Stimulated activated CD8-positive, alpha-beta memory T cell treated with anti-CD3 and anti-CD28 coated beads, Interleukin-7, amount 100 ng/mL, for 1 hour (primary cell): ENCODE measurements at places on chromosomes 3 and 15.

DNA sequence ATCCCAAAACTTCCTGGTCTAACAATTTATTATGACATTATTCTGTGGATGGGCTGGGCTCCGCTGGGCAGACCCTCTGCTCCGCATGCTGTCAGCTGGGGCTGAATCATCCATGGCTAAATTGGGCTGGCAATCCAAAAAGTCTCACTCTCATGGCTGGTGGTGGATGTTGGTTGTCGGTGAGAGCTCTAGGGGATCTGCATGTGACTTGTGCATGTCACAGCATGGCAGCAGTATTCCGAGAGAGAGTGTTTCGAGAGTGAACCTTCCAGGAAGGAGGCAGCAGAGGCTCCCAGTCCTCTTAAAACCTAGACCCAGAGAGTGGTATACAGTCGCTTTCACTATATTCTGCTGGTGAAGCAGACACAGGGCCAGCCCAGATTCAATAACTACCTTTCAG is 9.9 kb downstream of the RARB start:
- no peak for DNase-seq

GRCh38 chr15:69480932-69481331 is 28.3 kb downstream of the RPLP1 start:
- no peak for DNase-seq

DNA sequence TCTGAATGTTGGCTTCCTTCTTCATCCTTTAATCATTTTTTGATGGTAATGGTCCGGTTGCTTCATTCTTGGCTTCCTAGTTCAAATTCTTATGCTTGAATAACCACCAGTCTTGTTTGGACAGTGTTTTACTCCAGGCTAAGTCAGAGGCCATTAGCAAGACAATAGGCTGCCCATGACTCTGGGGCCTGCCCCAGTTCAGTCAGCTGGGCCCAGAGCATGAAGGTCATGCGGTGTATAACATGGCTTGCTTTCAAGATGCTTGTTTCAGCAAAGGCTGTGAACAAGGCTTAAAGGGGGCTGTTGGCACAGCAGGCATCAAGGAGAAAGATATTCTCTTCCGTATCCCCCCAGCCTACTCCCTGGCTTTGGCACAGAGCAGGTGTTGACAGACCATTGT is 13.7 kb downstream of the TM4SF18 start:
- no peak for DNase-seq

DNA sequence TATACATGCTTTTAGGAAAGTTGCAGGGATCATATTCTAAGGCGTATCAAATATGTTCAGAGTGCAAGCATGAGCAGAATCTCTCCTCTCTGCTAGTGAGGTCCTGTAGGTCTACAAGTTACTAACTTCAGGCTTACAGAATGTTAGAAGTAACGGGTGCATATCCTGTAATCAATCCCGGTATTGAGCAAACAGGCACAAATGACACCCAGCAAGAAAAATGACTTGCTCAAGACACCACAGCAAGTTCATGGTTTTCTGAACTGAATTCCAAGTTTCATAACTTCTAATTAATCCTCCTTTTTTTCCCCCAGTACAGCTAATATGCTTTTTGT is 353.9 kb upstream of the TPRG1 start:
- no peak for DNase-seq

DNA sequence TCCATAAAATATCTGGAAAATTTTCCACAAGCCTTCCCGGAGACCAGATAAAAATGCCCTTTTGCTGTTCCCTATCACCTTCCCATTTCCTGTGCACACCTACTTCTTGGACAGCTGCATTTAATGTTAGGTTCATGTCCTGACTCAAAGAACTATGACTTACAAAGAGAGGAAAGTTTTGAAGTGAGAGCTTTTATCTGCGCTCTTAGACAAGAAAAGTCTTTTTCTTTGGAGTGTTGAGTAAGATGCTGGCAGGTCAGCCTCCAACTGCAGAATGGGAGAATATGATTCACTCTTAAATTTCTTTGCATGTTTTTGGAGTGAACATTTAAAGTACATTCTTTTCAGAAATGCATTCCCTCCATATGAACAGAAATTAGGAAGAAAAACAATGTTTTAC is 147.3 kb upstream of the DPH6 start:
- no peak for DNase-seq

DNA sequence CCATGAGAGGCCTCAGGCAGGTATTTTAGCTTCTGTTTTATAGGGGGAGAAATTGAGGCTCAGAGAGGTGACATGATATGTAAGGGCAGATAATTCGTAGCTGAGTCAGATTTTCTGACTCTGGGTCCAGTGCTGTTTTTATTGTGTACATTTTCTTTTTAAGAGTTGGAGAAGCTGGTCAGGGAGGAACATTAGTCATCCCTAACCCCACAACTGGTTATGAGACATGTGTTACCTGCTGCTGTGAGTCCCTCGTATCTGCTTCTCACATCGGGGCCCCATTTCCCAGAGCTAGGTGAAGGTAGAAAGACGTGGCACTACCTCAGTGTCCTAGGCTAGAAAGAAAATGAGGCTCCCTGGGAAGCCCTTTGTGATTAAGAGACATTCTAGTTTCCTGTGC is 28.6 kb downstream of the GALNT15 start:
- no peak for DNase-seq

DNA sequence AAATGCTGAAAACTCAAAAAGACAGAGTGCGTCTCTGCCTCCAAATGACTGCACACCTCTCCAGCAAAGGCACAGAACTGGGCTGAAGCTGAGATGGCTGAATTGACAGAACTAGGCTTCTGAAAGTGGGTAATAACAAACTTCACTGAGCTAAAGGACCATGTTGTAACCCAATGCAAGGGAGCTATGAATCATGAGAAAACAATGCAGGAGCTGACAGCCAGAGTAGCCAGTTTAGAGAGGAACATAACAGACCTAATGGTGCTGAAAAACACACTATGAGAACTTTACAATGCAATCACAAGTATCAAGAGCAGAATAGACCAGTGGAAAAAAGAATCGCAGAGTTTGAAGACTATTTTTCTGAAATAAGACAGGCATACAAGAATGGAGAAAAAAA is 10.1 kb upstream of the AVEN start:
- no peak for DNase-seq

- DNase-seq, result no peak
These were observed 957.1 kb downstream of the FHIT start for GRCh38 chr3:60294181-60294580.

GRCh38 chr3:189589179-189589569 is 42.0 kb upstream of the TP63 start:
- no peak for DNase-seq

DNA sequence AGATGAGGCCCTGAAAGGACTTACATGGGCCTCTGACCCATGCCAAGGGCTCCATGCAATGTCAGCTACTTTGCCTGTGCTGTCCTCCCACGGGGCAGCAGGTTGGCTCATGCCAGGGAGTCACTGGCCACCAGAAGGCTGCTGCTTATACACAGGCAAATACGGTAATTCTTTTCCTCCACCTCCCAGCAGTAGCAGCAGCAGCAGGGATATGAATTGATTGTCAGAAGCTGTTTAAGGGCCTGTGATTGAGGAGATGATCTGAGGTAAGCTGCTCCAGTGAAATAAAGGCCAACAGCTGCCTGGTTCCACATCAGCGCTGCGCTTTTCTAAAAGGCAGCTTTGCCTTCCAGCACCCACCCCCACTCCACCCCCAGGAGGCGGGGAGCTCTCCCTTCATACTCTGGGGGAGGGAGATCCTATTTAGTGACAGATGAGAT is 250.5 kb downstream of the SHQ1 start:
- DNase-seq, result no peak

DNA sequence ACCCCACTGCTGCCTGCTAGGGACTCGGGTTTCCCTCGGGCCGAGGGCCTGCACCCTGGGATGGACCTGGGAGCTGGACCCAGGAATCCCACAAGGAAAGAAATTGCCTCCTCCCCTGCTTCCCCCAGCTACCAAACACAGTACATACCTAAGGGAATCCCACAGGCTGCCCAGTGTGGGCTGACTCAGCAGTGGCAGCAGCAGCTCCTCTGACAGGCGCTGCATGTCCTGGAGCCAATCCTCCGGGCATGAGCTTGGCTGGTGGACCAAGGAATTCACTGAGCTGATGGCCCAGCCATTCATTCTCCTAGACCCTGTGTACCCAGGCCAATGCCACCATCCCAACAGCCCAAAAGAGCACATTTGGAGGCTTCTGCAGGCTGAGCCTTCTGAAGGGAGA is 9.5 kb upstream of the LTK start:
- DNase-seq, result no peak

GRCh38 chr3:178386401-178386800 is 149.8 kb upstream of the KCNMB2 start:
- DNase-seq, result no peak

GRCh38 chr3:184568924-184569829 is 7.6 kb downstream of the EPHB3 start:
- no peak for DNase-seq

GRCh38 chr15:68784206-68784605 is 36.5 kb downstream of the ANP32A start:
- DNase-seq, result no peak

DNA sequence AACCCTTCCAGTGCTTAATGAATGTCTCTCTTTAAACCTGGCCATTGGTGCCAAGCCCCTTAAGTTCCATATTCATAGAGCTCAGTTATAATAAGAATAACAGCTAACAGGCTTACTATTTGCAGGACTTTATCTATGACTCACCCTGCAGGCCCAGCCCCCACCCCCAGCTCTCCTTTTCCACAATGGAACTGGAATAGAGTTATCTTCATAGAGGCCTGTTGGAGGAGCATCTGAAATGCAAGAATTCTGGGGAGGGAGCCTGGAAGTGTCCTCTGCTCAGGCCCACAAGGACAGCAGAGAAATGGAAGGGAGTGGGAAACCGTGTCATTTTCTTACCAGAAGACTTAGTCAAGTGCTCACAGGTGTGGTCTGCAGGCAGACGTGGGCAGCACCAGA is 52.8 kb downstream of the SEMA5B start:
- DNase-seq, result no peak

DNA sequence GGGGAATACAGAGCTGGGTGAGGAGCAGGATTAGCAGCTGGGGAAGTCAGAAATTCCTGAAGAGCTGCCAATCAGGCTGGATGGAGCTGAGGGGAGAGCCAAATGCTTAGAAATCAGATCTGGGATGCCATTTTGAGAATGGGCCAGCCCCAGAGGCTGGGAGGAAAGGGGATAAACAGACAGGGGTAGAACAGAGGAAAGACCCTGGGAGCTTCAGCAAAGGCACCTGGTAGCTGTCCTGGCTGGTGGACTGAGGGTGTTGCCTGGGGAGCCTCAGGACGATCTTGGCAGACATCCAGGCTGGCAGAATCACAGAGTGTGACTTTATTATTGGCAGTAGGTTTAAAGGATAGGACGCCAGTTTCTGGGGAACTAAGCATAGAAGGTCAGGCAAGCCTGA is 97.8 kb downstream of the SQOR start:
- DNase-seq, result no peak

DNA sequence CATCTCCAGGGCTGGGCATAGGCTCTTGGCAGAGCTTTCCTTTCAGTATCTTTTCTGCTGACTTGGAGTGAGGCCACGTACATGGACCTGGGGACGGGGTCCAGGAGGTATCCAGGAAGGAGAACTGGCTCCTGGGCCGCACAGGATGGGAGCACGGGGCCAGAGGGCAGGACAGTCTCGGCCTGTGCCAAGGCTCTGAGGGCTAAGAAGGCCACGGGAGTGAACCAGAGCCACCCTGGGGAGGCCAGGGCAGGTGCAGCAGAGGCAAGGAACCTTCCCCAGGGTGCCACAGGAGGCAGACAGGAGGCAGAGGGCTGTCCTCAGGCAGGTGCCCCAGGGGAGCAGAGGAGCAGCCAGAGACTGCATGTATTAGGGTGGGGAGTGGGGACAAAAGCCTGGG is 50.3 kb downstream of the PLXNA1 start:
- no peak for DNase-seq

DNA sequence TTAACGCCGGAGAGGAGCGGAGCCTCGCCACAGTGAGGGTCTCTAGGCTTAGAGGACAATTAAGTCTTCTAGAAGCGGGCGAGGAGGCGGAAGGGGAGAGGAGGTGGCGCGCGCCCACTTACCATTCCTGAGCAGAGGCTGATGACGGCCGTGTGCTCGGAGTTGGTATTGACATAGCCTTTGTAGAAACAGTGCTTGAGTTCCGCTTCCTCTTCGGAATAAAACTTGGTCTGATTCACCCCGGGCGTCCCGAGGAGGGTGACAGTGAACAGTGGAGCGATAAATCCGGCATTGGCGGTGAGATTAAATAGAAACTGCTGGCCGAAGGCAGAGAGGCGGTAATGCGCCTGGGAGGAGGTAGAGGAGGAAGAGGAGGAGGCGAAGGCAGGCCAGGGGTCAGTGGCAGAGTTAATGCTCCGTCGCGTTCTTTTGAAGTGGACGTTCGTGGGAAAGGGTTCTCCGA is 1.3 kb downstream of the ADAMTS9 start:
- DNase-seq, result no peak

- no peak for DNase-seq
These were observed 34.8 kb downstream of the MCCC1 start for GRCh38 chr3:183064475-183064874.

DNA sequence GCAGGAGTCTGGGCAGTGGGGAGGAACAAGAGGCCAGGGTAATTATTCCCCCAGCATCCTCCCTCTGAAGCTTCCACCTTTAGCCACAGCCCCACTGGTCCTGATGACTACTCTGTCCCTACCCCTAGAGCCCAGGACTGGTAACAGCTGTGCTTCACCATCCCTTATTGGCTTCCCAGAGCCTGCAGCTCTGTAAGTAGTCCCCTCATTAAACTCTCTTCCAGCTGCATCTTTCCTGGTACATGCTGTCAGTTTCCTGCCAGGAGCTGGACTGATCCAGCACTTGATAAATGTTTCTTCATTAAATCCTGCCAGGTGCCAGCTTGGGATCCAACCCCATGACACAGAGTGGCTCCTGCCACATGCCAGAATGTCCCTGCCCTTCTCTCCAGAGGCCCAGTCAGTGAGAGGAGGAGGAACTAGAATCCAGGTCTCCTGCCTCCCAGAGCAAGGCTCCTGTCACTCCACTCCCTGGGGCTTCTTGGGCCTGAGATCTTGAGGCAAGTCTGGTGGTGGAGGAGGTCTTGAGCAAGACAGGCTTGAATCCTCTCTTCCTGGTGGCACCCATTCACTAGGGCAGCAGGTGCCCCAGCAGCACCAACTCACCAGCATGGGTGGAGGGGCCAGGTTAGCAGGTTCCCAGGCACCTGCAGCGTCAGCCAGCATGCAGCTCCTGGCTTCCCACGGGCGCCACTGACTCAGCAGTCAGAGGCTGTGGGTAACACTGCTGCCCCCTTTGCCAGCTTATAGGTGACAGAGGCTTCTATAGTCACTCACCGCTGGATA is 27.6 kb downstream of the FBXW12 start:
- DNase-seq, result no peak

DNA sequence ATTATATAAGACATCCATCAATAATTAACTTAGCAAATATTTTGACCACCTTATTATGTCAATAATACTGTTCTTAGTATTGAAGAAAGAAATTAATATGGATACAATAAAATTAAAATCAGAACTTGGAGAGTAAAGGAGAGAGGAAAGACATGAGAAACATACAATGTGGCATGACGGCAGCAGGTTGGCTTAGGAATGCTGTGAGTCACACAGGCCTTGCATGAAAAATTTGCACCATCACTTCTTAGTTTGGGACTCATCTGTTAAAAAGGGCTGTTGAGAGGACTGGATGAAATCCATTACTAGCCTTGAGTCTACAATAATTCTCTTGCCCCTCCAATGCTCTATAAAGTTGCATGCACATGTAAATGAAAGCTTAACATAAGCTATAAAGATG is 880.8 kb downstream of the ROBO1 start:
- DNase-seq, result no peak

- no peak for DNase-seq
These were observed 24.3 kb downstream of the SHF start for GRCh38 chr15:45163508-45163856.
